ENCODE measurements at places on chromosomes 7 and 10.

GRCh38 chr7:39536951-39537350, 29.3 kb upstream of the YAE1 start:
- DNase-seq = no peak

- DNase-seq = no peak
Observed at GRCh38 chr7:40230101-40230500, 95.3 kb downstream of the SUGCT start.

DNA sequence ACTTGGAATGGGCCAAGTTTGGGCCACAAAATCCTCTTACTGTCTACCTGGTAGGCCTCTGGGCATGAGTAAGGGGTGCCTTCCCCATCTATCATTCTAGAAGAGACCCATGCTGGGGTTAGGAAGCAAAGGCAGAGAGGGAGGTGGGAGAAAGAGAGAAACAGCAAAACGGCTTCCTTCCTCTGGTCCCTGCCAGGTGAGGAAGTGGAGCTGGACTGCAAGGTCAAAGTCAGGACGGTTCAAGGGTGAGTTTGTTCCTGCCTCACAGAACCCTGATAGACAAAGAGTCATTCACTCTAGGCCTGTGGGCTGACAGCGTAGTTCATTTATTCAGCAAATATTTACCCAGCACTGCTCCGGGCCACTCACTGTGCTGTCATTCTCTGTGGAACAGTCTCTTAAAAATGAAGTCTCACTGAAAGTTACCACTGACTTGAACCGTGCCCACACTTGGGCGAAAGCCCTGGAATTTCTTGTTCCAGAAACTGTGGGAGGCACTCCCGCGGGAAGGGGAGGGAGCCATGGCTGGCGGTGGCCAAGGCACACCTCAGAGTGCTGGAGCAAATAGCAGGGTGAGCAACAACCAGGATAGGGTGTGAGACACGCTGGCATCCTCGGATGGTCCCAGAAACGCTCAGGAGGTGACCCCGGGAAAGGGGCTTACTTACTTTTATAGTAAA, 26.2 kb upstream of the ECHDC3 start:
- DNase-seq = no peak

DNA sequence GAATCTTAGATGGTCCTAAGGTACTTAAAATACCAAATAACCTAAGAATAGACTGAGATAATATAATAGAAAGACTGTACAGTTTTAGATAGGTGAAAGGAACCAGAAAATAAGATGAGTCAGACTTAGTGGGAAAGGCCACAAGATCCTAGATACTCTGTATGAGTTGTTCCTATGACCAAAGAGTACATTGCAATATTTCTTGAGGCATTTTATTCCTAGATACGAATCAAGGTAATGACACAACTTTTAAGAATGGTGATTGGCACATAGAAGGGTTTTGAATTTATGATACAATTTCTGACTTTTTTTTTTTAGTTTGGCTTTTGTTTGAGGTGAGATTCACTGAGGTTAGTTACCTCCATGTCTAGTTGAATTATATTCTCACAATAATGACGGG, 30.2 kb downstream of the MGAM start:
- no peak for DNase-seq

GRCh38 chr7:1369916-1370657, 89.2 kb downstream of the MICALL2 start:
- DNase-seq = no peak

DNA sequence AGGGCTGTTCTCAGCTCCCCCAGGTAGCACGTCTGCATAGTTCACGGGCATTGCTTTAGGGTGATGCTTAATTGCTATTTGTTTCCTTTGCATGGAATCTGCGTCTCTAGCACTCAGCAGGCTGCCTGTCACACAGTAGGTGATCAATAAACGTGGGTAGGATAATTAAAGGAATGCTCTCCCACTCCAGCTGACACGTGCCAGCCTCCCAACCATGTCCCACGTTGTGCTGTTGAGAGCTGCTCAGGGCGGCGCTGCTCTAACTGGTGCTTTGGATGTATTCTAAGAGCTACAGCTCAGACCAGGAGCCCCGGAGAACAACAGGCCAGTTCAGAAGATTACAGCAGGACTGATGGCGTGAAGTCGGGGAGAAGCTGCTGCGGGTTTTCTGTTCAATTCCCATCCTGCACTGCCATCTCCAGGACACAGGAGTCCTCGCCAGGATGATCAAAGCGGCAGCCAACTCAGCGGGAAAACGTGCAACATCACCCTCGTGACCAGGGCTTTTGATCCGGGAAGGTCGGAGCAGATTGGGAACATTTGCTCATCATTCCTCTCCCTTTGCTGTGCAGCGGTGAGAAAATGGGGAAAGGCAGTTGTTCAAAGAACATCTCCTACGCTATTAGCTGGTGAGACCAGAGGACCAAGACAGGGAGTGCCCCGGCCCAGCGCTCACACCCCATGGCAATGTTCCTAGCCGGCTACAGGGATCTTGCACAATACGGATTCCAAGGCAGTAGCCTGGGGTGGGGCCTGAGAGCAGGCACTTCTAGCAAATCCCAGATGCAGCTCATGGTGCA, 50.5 kb upstream of the FOXK1 start:
- DNase-seq = peak; percentile 80

- no peak for DNase-seq
Observed at GRCh38 chr10:113320987-113321386, 231.9 kb upstream of the HABP2 start.

- peak; percentile 39 for DNase-seq
Observed at GRCh38 chr10:114698271-114699061, 40.4 kb upstream of the ABLIM1 start.

- DNase-seq = no peak
Observed at GRCh38 chr10:117221156-117221711, 19.7 kb upstream of the SLC18A2 start.

DNA sequence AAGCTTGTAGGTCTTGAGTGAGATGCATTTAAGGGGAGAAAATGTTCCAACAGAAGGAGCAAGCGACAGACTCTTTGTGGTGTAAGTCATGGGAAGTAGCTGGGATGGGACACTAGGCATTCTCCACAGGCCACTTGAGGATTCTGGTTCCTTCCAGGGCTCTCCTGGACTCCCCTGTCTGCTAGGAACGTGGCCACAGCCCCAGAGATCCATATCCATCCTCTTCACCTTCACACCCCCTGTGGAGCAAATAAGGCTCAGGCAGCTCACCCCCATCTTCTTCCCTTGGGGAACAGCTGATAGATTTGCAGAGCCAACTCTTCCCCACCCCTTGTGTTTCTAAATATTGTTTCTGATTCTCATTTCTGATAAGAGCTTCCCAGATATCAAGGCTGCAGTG, 482.6 kb upstream of the MKI67 start:
- no peak for DNase-seq

GRCh38 chr10:21315645-21316220, 209.7 kb downstream of the SKIDA1 start:
- peak; percentile 85 for DNase-seq

DNA sequence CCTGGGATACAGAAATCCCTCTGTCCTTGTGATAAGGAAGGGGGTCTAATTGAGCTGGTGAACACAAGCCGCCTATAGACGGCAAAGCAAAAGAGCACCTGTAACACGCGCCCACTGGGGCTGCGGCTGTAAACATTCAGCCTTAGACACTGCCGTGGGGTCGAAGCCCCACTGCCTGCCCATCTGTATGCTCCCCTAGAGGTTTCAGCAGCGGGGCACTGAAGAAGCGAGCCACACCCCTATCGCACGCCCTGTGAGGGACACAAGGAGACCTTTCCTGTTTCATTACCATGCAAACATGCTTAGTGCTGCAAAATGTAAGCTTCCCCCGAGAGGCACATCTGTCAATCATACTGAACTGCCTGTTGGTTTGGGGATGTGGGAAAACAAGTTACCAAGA, 82.1 kb downstream of the NRP1 start:
- DNase-seq = no peak

GRCh38 chr10:2744547-2745200, 322.7 kb upstream of the PFKP start:
- DNase-seq = no peak

DNA sequence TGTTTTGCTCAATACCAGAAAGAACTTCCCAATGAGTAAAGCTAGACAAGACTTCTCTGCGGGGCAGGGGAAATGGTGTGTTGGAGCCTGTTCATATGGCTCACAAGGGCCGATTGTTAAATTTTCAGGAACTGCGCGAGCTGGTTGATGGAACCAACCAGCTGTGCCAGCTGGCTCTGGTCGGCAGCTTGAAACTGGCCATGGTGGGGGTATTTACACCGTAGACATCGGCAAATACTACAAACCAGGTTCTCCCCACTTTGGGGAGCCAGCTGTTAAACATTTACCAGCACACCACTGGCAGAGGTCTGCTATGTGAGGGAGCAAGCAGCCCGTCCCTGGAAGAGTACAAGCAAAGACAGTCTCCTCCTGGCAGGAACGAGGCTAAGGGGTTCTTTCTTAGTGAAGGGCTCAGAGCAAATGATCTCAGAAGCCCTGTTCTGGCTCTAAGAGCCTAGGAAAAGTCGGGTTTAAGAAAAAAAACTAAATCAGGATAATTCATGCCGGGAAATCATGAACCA, 8.8 kb upstream of the ZMIZ1 start:
- no peak for DNase-seq

GRCh38 chr7:53984776-53985175, 557.4 kb upstream of the VSTM2A start:
- no peak for DNase-seq

DNA sequence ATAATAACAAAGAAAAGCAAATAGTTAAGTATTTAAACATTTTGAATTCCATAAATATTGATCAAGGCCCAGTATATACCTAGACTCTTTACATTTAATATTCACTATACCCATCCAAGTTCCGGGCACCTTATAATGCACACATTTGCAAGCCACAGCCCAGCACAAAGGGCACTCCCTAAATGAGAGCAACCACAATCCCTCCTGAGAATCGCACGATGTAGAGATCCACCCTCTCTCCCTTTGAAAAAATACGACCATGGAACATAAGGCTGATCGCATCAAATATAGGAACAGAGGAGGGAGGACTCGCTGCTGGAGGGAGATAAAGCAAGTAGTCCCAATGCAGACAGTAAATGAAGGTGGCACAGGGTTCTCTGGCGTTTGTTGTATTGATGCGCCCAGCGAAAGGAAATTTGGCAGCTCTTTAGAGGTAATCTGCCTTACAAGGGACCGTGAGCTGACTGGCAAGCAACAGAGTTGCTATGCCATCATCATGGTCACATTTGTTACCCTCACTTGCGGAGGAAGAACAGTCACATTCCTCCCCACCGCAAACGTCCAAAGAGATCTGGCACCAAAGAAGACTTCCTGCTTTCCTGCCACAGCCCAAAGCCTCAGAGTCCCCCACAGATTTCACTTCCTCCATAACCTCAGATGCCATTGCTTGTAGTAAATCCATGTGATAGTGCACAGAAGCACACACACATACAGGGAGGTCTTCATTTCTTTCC, 16.1 kb upstream of the TAS2R40 start:
- DNase-seq = no peak

GRCh38 chr7:74258639-74259038, 4.4 kb upstream of the RFC2 start:
- no peak for DNase-seq

- no peak for DNase-seq
Observed at GRCh38 chr10:116268976-116269375, 4.0 kb downstream of the GFRA1 start.

GRCh38 chr10:110700947-110701616, 56.9 kb downstream of the RBM20 start:
- DNase-seq = no peak

DNA sequence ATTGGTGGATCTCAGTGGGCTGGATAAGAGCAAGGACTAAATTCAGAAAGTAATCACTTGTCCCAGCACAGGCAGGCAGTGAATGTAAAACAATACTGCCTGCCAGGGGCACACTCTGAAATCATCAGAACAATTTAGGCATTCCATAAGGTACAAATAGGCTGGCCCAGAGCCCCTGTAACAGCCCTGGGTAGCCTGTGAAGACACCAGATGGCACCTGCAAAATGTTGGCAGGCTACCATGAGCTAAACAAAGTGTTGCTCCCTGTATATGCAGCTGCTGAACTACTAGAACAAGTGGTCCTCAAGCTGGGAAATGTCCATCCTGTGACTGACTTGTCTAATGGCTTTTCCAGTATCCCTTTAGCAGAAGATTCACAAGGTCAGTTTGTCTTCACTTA, 3.0 kb upstream of the PRSS37 start:
- no peak for DNase-seq

- no peak for DNase-seq
Observed at GRCh38 chr10:14396411-14397048, 65.8 kb upstream of the FRMD4A start.

DNA sequence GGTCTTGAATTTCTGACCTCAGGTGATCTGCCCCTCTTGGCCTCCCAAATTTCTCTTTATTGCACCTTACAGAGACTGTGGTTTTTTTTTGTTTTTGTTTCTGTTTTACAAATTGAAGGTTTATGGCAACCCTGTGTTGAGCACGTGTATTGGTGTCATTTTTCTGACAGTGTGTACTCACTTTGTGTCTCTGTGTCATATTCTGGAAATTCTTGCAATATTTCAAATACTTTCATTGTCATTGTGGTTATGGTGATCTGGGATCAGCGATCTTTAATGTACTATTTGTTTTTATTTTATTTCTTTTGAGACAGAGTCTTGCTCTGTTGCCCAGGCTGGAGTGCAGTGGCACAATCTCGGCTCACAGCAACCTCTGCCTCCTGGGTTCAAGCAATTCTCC, 89.8 kb downstream of the PRTFDC1 start:
- DNase-seq = no peak

DNA sequence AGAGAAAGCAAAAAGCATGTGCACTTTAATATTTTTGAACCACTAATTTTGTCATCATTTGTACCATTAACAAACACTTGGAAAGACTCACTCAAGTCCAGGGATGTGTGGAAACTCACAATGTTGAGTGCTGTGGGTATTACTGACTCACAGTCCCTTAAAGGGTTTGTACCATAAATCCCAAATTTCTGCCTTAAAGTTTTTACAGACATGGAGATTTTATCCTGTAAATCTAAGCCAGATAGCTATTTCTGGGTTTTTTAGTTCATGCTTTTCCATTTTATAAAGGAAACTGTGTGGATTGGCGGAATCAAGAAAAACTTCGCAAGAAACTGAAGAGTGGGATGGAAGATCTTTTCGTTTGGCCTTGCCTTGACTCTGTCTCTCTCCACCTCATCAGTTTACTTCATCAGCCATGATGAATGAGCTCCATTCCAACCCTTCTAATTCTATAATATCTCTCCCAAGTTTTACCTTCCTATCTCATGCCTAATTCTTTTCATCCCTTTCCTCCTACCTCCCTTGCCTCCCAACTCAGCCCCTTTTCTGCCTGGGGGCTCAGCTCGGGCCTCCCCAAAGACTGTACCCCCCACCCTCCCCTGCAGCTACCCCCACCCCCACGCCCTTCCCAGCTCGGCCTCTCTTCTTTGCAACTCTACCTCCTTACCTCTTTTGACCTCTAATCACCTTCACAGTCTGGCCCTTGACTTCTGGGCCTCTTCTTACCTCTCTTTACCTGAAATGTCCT, 218.5 kb upstream of the MKLN1 start:
- peak; percentile 23 for DNase-seq

GRCh38 chr7:155764438-155764793, 47.8 kb downstream of the SHH start:
- DNase-seq = no peak

GRCh38 chr7:25025218-25025671, 45.3 kb upstream of the OSBPL3 start:
- DNase-seq = peak; percentile 83
